ENCODE measurements at places on chromosomes 6 and 20.

GRCh38 chr6:44004136-44004535 lies 123.1 kb downstream of the MRPL14 start:
- DNase-seq, result no peak

DNA sequence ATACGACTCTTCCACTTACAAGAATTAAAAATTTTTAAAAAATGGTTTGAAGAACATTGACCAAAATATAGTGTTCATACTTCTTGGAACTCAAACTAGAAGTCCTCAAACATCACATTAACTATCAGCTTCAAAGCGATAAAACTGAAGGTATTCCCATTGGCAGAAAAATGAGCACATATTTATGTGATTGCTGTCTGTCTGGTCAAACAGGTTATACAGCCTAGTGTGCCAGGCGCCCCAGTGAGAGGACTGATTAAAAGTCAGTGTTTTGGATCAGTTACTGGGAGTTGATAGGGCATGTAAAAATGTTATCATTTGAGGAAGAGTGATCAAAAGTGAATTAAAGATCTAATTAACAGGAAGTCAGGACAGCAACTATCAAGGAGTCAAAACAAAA lies 738.8 kb downstream of the HDGFL1 start:
- no peak for DNase-seq

DNA sequence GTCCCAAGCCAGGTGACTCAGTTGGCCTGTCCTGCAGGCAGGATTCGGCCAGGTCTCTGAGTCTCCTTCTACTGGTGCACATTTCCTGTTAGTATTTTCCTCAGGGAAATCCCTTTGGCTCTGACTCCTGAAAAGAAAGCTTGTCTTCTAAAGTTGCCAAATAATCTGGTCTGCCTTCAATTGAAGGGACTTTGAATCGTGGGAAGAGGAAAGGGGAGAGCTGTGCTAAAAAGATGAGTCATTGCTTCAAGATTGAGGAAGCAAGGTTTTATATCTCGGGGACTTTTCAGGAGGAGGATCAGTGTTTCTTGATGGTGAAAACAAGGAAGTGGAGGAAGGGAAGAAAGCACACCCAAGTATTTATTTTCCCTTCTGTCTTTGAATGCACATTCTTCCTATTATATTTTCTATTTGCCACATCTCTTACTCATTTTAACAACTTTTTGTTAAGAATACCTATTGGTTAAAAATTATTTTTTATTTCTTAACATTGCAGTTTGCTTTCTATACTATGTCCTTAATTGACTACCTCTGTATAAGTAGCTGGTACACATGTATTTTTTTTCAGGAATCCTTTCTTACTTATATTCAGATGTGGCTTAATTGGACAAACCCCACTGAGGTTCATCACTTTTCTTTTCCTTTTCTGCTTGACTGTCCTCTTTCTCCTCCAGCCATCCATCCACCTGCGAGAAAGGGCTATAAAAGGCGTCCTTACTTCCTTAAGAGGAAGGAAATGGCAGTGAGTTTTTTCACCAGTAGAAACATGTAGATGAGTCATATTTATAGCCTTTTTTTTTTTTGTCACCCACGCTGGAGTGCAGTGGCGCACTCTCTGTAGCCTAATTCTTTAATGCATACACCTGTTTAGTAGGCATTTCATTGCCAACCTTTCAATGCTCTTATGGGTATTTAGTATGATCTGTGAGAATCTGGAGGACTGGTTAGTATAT lies 15.0 kb upstream of the IFNGR1 start:
- peak; percentile 60 for DNase-seq

- DNase-seq, result no peak
These were observed 48.0 kb downstream of the OR2B2 start for GRCh38 chr6:27863962-27864905.

DNA sequence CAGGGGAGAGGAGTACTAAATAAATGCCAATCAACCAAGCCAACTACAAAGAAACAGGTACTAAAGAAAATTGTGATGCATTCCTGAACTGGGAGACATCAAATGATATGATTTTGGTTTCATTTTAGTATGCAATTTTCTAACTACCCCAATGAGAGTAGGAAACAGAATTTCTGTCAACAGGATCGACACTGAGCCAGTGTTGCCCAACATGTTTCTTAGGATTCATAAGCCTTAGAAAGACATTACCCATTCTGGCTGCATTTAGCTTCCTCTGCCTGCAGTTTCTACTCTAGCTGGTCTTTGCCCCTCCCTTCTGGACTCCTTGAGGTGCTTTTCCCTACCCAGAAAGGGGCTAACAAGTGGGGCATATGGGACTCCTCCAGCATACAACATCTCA lies 49.8 kb downstream of the KCTD20 start:
- no peak for DNase-seq

DNA sequence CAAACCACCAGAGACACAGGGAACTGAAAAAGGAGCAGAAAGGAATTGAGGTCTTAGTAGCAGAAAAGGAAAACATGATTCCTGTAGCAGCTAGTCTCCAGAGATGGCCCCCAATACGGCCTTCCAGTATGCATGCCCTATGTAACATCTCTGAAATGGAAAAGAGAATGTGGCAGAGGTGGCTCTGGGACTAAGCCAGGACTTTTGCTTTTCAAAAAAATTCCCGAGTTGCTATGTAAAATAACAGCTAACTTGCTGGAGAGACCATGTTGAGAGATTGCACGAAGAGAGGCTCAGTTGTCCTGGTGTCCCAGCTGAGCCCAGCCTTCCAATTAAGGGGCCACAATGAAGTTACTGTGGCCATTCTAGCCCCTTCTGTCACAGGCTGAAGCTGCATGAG lies 27.7 kb downstream of the IL20RA start:
- no peak for DNase-seq

GRCh38 chr20:17571153-17571527 lies 1.3 kb downstream of the DSTN start:
- no peak for DNase-seq

DNA sequence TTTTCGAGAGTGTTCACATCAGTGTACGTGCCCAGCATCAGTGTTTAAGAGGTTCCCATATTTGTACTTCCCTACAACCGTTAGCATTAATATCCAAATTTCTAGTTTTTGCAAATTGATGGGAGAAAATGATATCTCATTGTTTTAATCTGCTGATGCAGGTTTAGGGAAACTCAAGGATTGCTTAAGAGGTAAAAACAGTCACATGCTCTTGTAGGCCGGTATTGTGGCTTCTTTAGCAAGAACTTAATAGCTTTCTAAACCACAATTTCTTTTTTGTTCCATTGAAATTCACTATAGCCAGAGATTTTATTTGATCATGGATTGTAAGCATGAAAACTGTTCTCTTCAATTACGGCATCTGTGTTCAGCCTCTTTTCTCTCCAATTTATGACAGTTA lies 29.5 kb downstream of the BEND6 start:
- no peak for DNase-seq

- DNase-seq, result no peak
These were observed 41.7 kb downstream of the RNF24 start for GRCh38 chr20:3973705-3974104.

GRCh38 chr6:41784581-41785171 lies 2.8 kb upstream of the TOMM6 start:
- no peak for DNase-seq

GRCh38 chr6:148451690-148452089 lies 109.1 kb downstream of the SASH1 start:
- DNase-seq, result no peak

DNA sequence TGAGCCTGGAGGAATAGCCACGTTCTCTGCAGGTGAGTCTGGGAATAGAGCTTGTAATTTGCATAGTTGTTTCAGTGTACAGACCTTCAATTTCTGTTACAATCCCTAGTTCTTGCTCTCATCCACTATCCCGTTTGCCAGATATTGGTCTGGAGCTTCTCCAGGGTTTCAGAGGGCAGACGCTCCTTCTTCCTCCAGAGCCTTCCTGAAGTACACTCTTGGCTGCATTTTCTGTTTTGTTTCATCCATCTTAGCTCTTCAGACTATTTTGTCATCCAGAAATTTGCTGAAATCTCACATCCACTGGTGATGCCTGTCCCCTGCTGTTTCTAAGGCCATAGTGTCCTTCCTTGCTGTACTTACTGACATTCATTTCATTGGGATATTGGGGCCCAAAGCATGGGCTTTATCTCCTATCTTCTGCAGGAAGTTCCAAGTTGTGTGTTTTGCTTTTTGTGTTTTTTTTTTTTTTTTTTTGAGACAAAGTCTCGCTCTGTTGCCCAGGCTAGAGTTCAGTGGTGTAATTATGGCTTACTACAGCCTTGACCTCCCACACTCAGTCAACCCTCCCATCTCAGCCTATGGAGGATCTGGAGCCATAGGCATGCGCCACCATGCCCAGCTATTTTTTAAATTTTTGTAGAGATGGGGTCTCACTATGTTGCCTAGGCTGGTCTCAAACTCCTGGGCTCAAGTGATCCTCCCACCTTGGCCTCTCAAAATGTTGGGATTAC lies 18.7 kb downstream of the CDS2 start:
- no peak for DNase-seq

- DNase-seq, result no peak
These were observed 154.3 kb downstream of the ANKRD60 start for GRCh38 chr20:58073945-58074856.

- DNase-seq, result no peak
These were observed 206.8 kb upstream of the SMLR1 start for GRCh38 chr6:130620338-130620781.

GRCh38 chr20:59671661-59672471 lies 67.5 kb downstream of the PHACTR3 start:
- DNase-seq, result no peak

GRCh38 chr20:61805781-61806180 lies 259.9 kb downstream of the TAF4 start:
- no peak for DNase-seq

- DNase-seq, result no peak
These were observed 7.3 kb upstream of the GPR63 start for GRCh38 chr6:96844530-96844929.

DNA sequence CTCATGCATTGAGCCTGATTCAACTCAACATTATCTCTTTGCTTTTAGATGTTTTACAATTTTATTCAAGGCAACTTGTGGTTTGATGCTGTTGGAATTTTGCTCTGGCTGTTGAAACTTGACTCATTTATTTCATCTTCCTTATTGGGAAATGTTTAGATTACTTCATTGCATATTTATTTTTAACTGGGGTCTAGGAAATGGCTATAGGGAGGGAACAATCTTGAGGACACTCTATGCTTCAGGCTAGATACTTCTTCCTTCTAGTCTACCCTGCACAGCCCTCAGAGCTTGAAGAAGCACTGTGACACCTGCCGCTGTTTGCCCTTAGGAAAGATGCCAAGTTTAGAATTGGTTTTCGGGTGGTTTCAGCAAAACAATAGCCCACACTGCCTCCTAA lies 183.4 kb downstream of the ADGRG6 start:
- no peak for DNase-seq

DNA sequence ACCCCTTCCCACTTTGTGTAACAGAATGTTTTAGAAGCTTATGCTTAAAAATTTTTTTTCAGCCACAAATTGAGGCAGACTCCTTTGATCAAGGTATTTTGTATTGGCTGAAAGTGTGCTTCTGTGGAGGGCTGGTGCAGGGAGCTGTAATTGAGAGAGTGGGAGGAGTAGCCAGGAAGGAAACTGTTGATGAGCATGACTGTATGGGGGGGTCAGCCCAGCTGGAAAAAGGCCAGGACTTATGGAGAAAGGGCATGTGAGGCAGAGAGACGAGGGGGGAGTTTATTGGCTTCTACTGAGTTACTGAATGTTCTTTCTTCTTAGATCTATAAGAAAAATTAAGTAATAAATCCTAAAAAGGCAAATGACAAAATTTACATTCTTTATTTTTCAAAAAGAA lies 13.4 kb downstream of the RFPL4B start:
- no peak for DNase-seq

DNA sequence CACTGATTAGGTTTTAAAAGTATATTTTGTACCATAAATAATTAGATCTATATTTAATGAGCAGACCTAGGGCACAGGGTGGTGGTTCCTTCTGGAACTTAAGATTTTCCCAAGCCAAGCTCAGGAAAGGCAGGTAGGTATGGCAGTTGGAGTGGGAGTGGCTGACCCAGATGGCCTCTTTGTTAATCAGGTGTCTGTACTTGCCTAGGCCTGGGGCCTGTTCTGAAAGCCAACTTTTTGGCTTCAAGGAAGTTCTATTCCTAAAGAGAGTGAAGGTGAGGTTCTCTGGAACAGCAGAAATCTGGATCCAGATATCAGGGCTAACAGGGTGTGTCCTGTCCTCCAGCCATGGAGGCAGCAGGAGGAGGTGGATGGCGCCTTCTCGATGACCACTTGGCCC lies 44.9 kb downstream of the VEGFA start:
- DNase-seq, result no peak

DNA sequence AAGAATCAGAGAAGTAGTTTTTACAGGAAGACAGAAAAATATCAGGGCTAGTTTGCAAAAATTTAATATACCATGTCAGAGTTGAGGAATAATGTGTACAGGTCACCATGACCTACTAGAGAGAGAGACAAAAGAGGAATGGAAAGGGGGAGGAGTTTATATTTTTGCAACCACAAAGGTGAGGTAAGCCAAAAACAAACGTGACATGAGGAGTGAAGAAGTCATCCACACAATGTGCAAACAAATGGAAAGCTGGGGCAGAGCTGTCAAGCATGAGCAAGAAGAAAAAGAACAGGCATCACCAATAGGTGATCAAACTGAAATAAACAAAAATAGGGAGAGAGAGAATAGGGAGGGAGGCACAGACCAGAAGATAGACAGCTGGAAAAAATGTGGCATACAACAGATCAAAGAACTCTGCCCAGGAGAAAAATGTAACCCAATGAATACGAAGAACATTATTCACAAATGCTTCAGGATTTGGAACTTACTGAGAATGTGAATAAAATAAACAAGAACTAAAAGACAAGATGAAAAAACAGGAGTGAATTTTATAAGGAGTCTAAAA lies 15.5 kb downstream of the RARS2 start:
- no peak for DNase-seq

DNA sequence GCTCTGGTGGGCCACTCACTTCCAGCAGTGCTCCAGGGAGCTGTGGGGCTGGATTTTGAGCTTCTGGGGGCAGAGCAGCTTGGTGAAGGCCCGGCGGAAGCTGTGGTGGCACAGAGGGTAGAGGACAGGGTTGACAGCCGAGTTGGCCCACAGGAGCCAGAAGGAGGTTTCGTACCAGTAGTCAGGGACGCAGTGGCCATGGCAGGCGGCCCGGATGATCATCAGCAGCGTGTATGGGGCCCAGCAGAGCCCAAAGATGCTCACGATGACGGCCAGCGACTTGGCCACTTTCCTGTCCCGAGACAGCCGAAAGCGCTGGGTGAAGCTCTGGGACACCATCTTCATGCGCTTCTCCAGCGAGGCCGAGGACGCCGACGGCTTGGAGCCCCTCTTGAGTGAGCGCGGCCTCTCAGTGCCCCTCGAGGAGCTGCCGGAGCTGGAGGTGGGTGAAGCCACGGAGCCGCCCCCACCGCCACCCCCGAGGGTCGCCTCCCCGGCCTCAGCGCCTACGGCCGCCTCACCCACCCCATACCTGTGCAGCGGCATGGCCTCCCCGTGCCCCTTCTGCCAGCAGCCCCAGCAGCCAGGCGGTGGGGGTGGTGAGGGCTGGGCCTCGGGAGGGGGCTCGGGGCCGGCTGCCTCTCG lies 4.0 kb downstream of the HRH3 start:
- no peak for DNase-seq

- DNase-seq, result no peak
These were observed 355.1 kb upstream of the ADGRB3 start for GRCh38 chr6:68279793-68280557.

- no peak for DNase-seq
These were observed 592.7 kb upstream of the SLC35B3 start for GRCh38 chr6:9028086-9028485.

- DNase-seq, result no peak
These were observed 63.8 kb upstream of the EEF1E1 start for GRCh38 chr6:8166156-8166555.
